Foreskin keratinocyte (primary cell): ENCODE measurements at places on chromosomes 5 and 9. TPM values are rescaled to one million over a fixed set of nuclear protein-coding genes. Genes with fewer than 3 reads are reported as not detected.

Gene PIP5K1B
- 0.04 TPM in 1 of 2 replicates, not detected in the other for total RNA-seq

Gene OGN
- not detected in 2 replicates for total RNA-seq

Gene CDX1
- not detected in 2 replicates for total RNA-seq

Gene PLPPR1
- total RNA-seq, result not detected in 2 replicates

Gene ROPN1L
- total RNA-seq, result 0.17 and 0.18 TPM in 2 replicates

Gene CTSV
- 29.7 and 39.8 TPM in 2 replicates for total RNA-seq

Gene PRR16
- 0.07 TPM in 1 of 2 replicates, not detected in the other for total RNA-seq

Gene TRUB2
- 24.6 and 26.0 TPM in 2 replicates for total RNA-seq

Gene PCDH12
- total RNA-seq, result 0.03 and 0.07 TPM in 2 replicates

Gene PCDHGA4
- 0.04 and 0.07 TPM in 2 replicates for total RNA-seq

Gene CCDC152
- total RNA-seq, result 2.0 and 2.8 TPM in 2 replicates

Gene CDH9
- not detected in 2 replicates for total RNA-seq

Gene PHYKPL
- total RNA-seq, result 11.4 and 14.9 TPM in 2 replicates

Gene ADAMTS2
- total RNA-seq, result not detected in 2 replicates
